Activated naive CD4-positive, alpha-beta T cell treated with anti-CD3 and anti-CD28 coated beads for 36 hours (primary cell): ENCODE measurements at places on chromosomes 6 and 20. TPM values are rescaled to one million over a fixed set of nuclear protein-coding genes. Genes with fewer than 3 reads are reported as not detected.

DNA sequence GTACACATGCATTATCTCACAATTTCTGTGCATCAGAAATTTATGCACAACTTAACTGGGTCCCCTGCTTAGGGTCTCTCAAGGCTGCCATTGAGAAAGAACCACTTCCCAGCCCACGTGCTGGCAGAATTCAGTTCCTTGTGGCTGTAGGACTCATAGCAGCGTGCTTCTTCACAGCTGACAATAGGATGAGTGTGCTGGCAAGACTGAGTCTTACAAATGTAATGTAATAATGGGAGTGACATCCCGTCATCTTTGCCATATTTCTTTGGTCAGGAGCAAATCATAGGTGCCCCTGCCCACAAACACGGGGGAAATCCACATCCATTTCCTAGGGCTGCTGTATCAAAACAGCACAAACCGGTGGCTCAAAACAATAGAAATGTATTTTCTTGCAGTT is 77.4 kb downstream of the FIG4 start:
- no peak for DNase-seq
- no peak overlapping the region for H3K27ac ChIP-seq
- H3K4me1 ChIP-seq: peaks cover 6% of the 10 kb centered on the region

GRCh38 chr6:3258720-3259490 is at the start of gene PSMG4:
Gene PSMG4, plus strand, starts transcription at chr6:3258947. Its CDS starts 76 bp downstream, at chr6:3259023.
- peak within 1 kb of the TSS; percentile 94 for H3K4me3 ChIP-seq
- H3K4me1 ChIP-seq: peaks cover 35% of the 10 kb centered on the region
- H3K36me3 ChIP-seq: peaks cover 15% of the 10 kb centered on the region
- H3K27me3 ChIP-seq: no peaks in the 10 kb centered on the region
- peak; percentile 94 for DNase-seq

DNA sequence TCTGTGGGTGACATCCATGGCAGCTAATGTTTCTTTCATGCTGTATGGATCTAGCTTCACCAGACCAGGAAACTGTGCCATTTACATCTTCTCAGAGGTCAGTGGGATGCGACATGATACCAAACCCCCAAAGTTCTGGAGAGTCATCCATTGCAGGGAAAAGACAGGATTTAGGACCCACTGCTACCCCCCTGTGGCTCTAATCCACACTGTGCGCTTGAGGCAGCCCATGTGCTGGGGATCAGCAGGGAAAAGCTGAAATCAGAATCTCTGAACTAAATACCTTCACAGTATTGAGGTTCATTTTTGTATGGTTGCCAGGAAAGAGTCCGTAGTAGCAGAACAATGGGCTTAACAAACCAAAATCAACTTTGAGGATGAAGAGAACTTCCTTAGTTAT is 164.4 kb downstream of the TMEM242 start:
- no peaks in the 10 kb centered on the region for H3K27me3 ChIP-seq
- H3K4me1 ChIP-seq: no peaks in the 10 kb centered on the region
- no peak for DNase-seq
- H3K4me3 ChIP-seq: no peak overlapping the region
- peaks cover 2% of the 10 kb centered on the region for H3K36me3 ChIP-seq
- no peak overlapping the region for H3K27ac ChIP-seq

GRCh38 chr6:107571354-107571753 is 81.4 kb downstream of the SOBP start:
- no peak overlapping the region for H3K4me3 ChIP-seq
- H3K36me3 ChIP-seq: no peaks in the 10 kb centered on the region
- no peaks in the 10 kb centered on the region for H3K4me1 ChIP-seq
- H3K27me3 ChIP-seq: peaks cover 3% of the 10 kb centered on the region

GRCh38 chr6:134647861-134648260 is 302.0 kb downstream of the ALDH8A1 start:
- no peak overlapping the region for H3K4me3 ChIP-seq
- H3K36me3 ChIP-seq: no peaks in the 10 kb centered on the region
- H3K27me3 ChIP-seq: no peaks in the 10 kb centered on the region
- DNase-seq: no peak
- no peak overlapping the region for H3K27ac ChIP-seq
- no peaks in the 10 kb centered on the region for H3K4me1 ChIP-seq

The SPTLC3 gene
- 0.64 TPM for total RNA-seq

The MACROD2 gene
- total RNA-seq: not detected

GRCh38 chr20:61369731-61370520 is 117.9 kb downstream of the CDH4 start:
- H3K27me3 ChIP-seq: no peaks in the 10 kb centered on the region
- H3K27ac ChIP-seq: no peak overlapping the region
- H3K4me1 ChIP-seq: no peaks in the 10 kb centered on the region
- H3K36me3 ChIP-seq: no peaks in the 10 kb centered on the region

- no peak overlapping the region for H3K4me3 ChIP-seq
- peak; percentile 25 for DNase-seq
- H3K27ac ChIP-seq: no peak overlapping the region
- no peaks in the 10 kb centered on the region for H3K4me1 ChIP-seq
- peaks cover 16% of the 10 kb centered on the region for H3K27me3 ChIP-seq
These were observed 36.3 kb upstream of the DACT2 start for GRCh38 chr6:168355716-168356522.

DNA sequence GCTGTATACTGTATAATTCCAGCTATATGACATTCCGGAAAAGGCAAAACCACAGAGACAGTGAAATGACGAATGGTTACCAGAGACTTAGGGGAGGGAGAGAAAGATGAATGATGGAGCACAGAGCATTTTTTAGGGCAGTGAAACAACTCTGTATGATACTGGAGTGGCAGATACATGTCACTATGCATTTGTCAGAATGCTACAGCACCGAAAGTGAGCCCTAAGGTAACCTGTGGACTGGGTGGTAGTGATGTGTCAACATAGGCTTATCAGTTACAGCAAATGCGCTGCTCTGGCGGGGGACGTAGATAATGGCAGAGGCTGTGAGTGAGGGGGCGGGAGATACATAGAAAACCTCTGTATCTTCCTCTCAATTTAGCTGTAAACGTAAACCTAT is 201.3 kb upstream of the SSTR4 start:
- H3K4me1 ChIP-seq: no peaks in the 10 kb centered on the region
- no peaks in the 10 kb centered on the region for H3K36me3 ChIP-seq
- H3K4me3 ChIP-seq: no peak overlapping the region
- DNase-seq: no peak

DNA sequence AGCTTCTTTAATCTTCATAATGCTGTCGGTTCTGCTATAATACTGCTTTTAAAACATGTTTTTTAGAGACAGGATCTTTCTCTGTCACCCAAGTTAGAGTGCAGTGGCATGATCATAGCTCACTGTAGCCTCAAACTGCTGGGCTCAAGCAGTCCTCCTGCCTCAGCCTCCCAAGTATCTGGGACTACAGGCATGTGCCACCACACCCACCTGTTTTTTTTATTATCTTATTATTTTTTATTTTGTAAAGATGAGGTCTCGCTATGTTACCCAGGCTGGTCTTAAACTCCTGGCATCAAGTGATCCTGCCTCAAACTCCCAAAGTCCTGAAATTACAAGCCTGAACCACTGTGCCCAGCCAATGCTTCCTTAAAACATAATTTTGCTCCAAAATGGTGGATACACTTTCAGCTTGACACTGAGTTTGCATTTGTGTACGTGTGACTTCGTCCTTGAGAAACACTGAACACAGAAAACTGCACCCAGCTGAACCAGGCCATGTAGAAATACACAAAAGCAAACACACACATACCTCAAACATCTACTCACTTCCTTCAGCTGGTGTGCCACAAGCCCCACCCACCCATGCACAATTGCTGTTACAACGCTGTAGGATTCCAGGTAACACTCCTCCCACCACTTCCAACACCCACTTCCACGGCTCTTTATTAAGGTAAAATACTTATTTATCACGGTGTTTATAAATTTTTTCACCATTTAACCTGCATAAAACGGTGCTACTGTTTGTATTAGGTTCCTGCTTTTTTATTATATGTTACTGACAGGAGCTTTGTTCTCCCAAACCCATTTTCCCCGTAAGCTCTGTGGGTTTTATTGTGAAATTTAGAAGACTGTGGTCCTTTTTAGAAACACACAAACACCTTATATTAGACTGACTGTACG is 109.1 kb downstream of the TSHZ2 start:
- peaks cover 44% of the 10 kb centered on the region for H3K4me1 ChIP-seq
- peak overlapping the region; percentile 44 for H3K4me3 ChIP-seq
- peaks cover 11% of the 10 kb centered on the region for H3K36me3 ChIP-seq
- H3K27ac ChIP-seq: peak overlapping the region; percentile 81
- peak; percentile 67 for DNase-seq
- H3K27me3 ChIP-seq: no peaks in the 10 kb centered on the region

The EEF1A2 gene
- not detected for total RNA-seq

DNA sequence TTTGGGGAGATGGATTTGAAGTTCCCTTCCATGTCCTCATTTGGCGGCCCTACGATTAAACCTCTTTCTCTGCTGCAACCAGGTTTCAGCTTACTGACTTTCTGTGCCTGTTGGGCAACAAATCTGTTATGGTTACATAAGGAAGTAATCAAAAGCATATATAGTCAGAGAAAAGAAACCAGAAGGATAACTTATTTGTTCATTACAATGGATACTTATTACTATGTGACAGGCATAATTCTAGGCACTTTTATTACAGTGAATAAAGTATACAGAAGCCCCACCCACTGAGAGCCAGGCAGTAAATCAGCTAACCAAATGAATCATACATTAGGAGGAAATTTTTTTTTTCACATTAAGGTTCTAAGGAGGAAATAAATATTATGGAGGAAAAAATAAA is 9.6 kb upstream of the TRIM31 start:
- H3K4me3 ChIP-seq: no peak overlapping the region
- no peaks in the 10 kb centered on the region for H3K4me1 ChIP-seq
- H3K36me3 ChIP-seq: no peaks in the 10 kb centered on the region
- DNase-seq: no peak
- no peak overlapping the region for H3K27ac ChIP-seq
